ENCODE measurements at places on chromosomes 2 and 18. TPM values are rescaled to one million over a fixed set of nuclear protein-coding genes. Genes with fewer than 3 reads are reported as not detected.

The GALR1 gene
- 0.05 TPM for total RNA-seq

- no peaks in the 10 kb centered on the region for H3K27me3 ChIP-seq
- no peak for DNase-seq
- H3K4me3 ChIP-seq = no peak overlapping the region
- peaks cover 12% of the 10 kb centered on the region for H3K4me1 ChIP-seq
Measured at GRCh38 chr18:55856229-55856628, 268.2 kb upstream of the TCF4 start.

DNA sequence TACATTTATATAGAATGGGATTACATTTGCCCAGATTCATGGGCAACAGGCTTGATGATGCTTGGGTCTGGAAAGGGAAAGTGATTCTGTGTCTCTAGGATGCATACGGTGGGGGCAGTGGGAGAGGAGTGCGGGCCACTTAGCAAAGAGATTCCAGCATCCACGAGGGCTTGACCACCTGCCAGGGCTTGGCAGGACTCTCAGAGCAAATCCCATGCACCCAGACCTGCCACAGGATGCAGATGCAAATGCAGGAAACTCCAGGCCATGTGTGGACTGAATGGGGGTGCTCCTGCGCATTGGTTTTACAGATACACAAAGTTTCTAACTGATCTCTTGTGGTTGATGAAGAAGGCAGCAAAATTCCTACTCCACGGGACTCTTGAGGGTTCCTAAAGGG is 334.7 kb downstream of the CYRIA start:
- no peaks in the 10 kb centered on the region for H3K27me3 ChIP-seq
- DNase-seq = no peak
- H3K4me1 ChIP-seq = no peaks in the 10 kb centered on the region
- no peak overlapping the region for H3K27ac ChIP-seq

The DNAH6 gene
- 0.66 TPM for total RNA-seq

The CD226 gene
- total RNA-seq = 16.7 TPM

DNA sequence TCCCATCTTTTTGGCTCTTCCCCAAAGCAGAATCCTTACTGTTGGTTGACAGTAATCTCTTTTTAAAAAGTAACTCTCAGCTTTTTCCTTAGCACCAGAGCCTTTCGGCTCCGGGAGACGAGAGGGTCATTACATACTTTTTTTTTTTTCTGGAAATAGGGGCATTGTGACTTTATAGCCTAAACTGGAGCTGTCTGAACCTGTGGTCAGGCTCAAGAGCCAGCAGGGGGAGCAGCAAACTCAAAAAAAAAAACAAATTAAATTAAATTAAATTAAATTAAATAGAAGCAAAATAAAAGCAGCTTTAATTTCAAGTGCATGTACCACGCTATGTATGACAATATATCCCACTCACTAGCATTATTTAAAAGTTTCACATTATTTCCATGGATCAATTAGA is 156.6 kb downstream of the DTNA start:
- no peaks in the 10 kb centered on the region for H3K4me1 ChIP-seq
- no peak for DNase-seq
- H3K36me3 ChIP-seq = no peaks in the 10 kb centered on the region
- no peak overlapping the region for H3K27ac ChIP-seq
- H3K4me3 ChIP-seq = no peak overlapping the region

The CCDC74A gene
- 5.1 TPM for total RNA-seq

DNA sequence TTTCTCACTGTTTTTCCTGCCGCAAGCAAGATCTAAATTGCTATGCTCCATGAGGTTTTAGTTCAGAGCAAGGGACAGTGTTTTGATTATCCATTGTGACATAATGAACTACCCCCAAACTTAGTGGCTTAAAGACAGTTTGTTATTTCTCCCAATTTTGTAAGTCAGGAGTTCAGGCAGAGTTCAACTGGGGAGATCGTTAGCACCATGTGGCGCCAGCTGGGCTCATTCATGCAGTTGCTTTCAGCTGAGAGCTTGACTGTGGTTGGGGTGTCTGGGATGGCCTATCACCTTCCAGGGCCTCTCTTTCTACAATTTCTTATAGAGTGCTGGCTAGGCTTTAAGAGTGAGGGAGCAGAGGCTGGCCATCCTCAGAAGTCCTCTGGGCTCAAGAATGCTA is 382.9 kb upstream of the CELF4 start:
- no peaks in the 10 kb centered on the region for H3K36me3 ChIP-seq
- H3K27ac ChIP-seq = no peak overlapping the region
- H3K4me1 ChIP-seq = no peaks in the 10 kb centered on the region
- H3K4me3 ChIP-seq = no peak overlapping the region

GRCh38 chr2:88760819-88761598 is 69.5 kb downstream of the RPIA start:
- no peak for DNase-seq
- H3K27ac ChIP-seq = no peak overlapping the region
- H3K4me3 ChIP-seq = no peak overlapping the region
- H3K4me1 ChIP-seq = peaks cover 14% of the 10 kb centered on the region
- H3K36me3 ChIP-seq = peaks cover 3% of the 10 kb centered on the region
- H3K27me3 ChIP-seq = peaks cover 14% of the 10 kb centered on the region

GRCh38 chr2:113216891-113217454 is 43.2 kb downstream of the PSD4 start:
- H3K4me3 ChIP-seq = no peak overlapping the region
- H3K36me3 ChIP-seq = no peaks in the 10 kb centered on the region
- H3K27ac ChIP-seq = no peak overlapping the region
- peaks cover 5% of the 10 kb centered on the region for H3K4me1 ChIP-seq
- no peak for DNase-seq

The DIPK1C gene
- total RNA-seq = 0.42 TPM

DNA sequence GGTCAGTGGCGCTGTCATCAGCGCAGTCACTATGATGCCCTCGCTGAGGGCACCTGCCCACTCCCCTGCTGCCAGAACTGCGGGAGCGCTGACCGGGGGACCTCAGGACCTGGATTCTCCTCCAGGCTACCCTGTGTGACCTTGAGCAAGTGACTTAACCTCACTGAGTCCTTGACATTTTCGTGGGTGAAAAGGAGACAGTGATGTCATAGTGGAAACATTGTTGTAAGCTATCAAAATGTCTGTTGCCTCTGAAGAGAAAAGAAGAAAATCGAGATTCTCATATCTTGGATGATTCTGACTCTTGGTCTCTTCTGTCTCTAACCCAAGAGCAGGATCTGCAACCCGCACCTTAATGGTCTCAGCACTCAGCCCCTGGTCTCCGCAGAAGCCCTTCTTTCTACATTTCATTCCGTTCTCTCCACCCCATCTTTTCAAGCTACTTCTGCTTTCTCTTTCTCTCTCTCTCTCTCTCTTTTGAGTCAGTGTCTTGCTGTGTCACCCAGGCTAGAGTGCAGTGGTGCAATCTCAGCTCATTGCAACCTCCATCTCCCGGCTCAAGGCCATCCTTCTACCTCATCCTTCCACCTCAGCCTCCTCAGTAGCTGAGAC is 978 bp upstream of the TUBA4A start:
- DNase-seq = no peak
- peak overlapping the region; percentile 86 for H3K27ac ChIP-seq
- peaks cover 6% of the 10 kb centered on the region for H3K36me3 ChIP-seq
- peaks cover 40% of the 10 kb centered on the region for H3K27me3 ChIP-seq

The BCL2 gene
- 17.5 TPM for total RNA-seq

GRCh38 chr2:36587556-36587955 is 10.4 kb downstream of the FEZ2 start:
- H3K27me3 ChIP-seq = no peaks in the 10 kb centered on the region
- no peak for DNase-seq
- no peaks in the 10 kb centered on the region for H3K4me1 ChIP-seq
- H3K4me3 ChIP-seq = no peak overlapping the region

Data from thymus (tissue), 14 donors.